Fibroblast of skin of left quadriceps (primary cell): ENCODE measurements at places on chromosomes 4 and X.

DNA sequence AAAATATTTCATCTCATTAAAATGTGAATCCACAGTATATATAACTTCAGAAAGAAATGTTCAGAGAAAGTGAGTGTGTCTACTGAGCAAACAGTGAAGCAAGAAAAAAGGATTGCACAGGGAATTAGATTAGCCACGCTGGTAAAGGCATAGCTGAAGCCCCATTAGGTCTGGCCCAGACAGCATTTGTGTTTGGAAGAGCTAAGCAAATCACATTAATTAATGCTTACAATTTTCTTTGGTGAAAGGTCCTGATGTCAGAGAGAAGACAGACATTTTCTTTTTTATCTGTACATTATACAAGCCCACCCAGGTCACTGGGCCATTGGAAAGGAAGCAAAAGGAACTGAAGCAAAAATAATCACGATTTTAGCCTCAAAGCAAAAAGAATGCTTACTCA, 354.6 kb downstream of the GRID2 start:
- no peak for DNase-seq

- no peak for DNase-seq
Measured at GRCh38 chr4:4837316-4837715, 22.1 kb upstream of the MSX1 start.

- no peak for DNase-seq
Measured at GRCh38 chrX:29040160-29040559, 452.9 kb downstream of the IL1RAPL1 start.

DNA sequence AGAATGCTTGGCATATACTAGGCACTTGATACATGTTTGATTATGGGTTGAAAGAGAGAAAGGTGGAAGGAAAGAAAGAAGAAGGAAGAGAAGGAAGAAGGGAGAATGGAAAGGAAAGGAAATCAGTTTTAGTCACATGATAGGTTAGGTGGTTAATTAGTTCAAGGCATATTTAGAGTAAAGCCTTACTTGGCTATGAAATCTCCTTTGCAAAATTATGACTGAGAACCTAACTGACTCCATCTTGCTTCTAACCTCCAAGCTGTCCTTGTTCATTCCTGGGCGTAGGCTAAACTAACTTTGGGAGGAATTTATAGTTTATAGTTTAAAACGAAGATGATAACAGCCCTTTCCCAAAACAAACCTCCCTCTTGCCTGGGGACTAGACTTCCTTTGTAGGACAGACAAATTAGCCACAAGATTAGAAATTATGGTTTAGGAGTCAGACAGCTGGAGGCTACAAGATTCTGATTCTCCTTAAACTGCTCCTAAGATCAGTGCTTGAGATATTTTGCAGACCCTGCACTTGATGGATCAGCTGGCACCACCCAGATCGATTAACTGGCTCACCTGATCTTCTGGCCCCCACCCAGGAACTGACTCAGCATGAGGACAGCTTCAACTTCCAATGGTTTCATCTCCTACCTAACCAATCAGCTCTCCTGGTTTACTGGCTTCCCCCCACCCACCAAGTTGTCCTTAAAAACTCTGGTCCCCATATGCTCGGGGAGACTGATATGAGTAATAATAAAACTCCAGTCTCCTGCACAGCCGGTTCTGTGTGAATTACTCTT, 55.0 kb downstream of the TXK start:
- DNase-seq, result no peak

DNA sequence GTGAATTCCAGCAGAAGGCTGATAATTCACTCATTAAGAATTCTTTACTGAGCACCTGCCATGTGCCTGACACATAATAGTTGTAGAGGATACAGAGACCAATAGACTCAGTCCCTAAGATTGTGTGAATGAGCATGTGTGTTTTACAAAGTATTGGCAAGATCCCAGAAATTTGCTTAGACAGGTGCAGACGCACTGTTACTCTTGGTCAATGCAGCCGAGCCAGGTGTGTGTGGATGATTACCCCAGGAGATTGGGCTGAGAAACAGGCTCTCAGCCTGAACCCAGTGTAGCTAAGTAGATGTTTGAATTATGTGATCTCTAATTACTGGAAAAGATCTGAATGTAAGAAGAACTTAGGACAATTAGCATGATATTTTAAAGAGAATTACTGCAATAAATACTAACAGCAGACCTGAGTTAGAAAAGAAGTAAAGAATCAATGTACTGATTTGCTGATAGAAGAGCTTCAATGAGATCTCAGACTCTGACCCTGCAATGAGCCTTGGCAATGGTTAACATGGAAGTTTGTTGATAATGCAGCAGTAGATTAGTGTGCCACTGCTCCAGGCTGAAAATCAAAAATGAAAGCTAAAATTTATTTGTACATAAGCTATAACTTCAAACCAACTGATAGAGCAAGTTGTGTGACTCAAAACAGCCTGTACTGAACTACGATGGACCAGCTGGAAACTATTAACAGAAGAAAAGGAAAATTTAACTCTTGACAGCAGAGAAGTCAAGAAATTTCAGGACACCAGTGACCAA, 32.2 kb upstream of the NDST4 start:
- DNase-seq, result no peak

DNA sequence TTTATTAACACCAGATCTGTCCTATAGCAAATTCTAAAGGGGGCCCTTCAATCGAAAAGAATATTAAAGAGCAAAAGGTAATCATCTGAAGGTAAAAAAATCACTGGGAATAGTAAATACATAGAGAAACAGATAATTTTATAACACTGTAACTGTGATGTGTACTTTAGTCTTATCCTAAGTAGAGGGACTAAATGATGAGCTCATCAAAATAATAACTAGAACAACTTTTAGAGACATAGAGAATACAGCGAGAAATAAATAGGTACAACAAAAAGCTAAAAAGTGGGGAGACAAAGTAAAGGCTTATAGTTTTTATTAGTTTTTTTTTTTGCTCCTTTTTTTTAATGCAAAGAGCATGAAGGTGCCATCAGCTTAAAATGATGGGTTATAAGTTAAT, 17.3 kb upstream of the CT83 start:
- no peak for DNase-seq

- no peak for DNase-seq
Measured at GRCh38 chrX:145630806-145631435, 186.7 kb upstream of the SLITRK2 start.

- no peak for DNase-seq
Measured at GRCh38 chr4:102537269-102537668, 36.1 kb downstream of the NFKB1 start.

DNA sequence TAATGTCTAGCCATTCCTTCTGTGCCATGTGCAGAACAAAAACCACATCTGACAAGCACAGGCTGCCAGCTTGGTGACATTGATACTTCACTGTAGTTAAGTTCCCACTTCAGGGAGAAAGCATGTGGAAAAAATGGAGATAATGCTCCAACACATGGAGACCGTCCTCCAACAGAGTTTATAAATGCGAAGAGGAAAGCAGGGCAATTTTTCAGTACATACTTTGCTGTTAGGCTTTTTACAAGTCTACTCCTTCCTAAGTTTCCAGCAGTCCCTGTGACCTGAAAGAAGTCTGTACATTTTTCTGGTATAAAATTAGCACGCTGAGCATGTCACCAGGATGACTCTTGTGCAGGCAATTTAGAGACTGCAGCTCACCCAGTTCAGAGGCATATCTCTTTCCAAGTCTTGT, 766.9 kb upstream of the IGFBP7 start:
- no peak for DNase-seq

DNA sequence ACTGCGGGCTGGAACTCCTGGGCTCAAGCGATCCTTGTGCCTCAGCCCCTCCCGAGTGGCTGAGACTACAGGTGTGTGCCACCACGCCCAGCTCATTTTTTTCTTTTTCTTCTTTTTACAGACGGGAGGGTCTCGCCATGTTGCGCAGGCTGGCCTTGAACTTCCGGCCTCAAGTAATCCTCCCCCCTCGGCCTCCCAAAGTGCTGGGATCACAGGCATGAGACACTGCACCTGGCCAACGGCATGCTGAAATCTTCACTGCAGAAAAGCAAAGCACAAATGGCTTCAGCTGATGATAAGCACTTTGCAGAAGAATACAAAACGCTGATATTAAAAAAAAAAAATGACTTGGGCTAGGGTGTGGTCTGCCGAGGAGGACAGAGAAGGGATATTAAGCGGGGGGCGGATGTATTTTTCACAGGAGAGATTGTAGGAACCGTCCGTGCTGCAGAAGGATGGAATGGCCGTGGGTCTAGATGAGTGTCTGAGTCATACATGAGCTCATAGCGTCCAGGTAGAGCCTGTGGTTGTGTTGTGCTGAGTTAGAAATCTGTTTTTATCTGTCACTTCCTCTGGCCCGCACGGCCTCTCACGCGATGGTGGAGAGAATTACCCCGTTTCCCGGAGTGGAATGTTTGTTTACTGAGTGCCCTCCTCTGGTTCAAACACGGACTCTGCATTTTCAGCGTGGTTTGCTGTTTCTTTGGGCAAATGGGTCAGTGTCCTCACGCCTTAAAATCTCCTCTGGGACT, 8.5 kb upstream of the AKAP17A start:
- DNase-seq, result no peak

DNA sequence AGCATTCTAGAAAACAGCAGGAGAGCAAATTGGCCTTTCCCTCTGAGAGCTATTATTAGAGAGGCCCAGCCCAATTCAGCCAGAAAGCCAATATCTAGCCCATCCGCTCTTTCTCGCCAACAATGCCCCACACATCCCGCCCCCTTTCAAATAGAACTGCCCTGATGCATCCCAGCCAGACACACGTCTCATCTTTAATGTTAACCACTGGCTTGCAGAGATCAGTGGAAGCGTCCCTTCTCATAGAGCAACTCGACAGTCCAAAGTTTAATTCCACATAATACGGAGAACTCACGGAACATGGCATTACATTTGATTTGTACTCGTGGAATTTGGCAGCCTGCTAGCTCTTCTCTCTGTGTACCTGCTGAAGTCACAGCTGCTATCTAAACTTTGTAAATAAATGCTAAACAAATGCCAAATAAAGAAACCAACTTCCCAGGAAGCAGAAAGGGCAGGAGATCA, 304.4 kb downstream of the DHX15 start:
- DNase-seq, result no peak

GRCh38 chr4:140331245-140331644, 42.2 kb upstream of the SCOC start:
- DNase-seq, result no peak

GRCh38 chr4:184345573-184345922, 127.9 kb upstream of the ENPP6 start:
- no peak for DNase-seq

DNA sequence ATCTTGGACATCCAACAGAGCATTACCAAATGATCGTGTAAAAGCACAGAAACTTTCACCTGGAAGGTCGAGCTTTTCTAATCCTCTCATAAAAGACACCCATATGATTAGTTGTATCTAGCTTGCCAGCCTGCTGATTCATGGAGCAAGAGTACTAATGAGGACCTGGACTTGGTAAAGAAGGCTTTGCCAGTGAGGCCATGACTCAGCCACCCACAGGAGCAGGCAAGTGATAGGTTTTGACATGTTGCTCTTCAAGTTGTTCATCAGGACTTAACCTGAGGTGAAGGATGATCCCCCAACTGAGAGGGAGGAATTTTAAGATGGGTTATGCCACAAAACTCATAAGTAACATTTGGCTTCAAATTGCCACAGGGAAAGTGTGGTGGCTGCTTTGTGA, 24.7 kb upstream of the EPGN start:
- no peak for DNase-seq

DNA sequence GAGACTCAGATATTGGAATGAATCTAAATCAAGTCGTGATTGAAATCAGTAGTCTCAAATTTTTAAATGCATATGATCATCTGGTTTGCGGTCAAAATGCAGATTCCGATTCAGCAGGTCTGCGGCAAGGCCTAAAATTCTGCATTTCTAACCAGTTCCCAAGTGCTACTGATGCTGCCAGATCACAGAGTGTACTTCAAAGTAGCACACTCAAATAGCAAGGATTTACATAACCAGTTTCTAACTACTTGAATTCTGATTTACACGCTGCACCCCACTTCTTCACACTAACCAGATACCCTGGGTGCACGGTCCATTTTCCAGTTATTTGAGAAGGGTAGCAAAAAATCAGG, 752 bp downstream of the MBTPS2 start:
- no peak for DNase-seq

DNA sequence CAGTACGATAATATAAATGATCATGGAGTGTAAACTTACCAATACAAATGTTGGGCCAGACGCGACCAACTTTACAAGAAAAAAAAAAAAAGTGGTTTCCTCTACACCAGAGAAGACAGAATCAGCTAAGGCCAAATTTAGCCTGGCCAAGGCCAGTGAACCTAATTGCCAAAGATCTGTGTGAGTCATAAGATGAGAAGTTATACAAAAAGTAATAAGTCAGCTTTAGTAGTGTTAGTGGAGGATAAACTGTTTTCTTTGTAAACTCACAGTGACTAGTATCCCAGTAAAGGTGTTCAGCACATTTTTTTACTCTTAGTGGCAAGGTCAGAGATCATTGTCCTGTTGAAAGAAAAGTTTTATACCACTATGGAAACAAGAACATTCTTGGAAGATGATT, 531.4 kb upstream of the TECRL start:
- no peak for DNase-seq

DNA sequence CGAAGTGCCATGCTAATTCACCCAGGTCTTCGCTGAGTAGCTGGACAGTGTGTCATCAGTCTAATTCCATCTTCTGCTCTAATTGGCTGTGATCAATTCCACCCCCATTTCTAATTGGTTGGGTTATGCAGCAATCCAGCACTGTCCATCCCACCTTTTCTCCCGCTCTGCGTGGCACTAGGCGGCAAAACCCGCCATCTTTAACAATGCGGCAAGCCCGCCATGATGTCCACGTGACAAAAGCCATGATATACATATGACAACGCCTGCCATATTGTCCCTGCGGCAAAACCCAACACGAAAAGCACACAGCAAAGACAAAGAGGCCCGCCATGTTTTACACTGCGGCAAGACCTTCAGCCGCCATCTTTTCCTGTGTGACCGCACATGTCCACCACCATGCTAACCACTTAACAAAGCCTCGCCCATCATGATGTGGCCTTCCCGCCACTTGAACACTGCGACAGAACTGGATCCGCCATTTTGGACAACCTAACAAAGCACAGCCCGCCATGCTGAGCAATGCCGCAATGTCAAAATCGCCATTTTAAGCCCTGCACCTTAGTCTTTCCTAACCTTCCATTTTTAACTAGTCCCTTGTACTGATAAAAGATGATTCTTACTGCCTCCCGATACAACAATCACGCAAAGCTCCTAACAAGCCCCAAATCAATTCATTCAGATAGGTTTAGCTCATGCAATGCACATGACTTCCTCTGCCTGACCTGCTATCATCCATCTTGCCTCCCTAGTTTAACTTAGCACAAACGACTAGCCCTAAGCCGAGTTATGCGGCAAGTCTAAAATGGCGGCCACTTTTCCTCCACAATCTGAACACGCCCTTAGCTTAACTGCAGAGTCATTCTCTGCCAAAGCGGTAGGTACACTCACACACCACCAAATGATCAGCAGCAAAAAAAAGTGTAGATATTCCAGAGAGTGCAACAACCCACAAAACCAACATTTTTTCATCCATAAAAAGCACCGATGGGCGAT, 288.3 kb downstream of the CHIC1 start:
- no peak for DNase-seq

DNA sequence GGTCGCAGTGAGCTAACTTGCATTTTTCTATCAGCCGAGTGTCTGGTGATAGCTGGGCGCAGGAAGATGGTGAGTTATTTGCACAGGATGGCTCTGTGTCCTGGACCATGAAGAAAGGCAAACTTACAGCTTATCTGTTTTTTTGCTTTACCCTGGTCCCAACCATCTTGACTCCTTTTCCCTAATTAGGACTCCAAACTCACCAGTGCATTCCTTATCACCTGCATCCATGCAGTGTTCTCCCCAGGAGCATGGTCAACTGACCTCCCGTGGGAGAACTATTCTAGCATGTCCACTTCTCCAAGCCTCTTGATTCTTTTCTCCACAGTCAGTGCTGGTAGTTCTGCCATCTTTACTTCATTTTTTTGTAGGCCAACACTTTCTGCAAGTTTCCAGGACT, 68.2 kb upstream of the WWC2 start:
- no peak for DNase-seq
